ENCODE measurements at places on chromosomes 12 and 14. TPM values are rescaled to one million over a fixed set of nuclear protein-coding genes. Genes with fewer than 3 reads are reported as not detected.

DNA sequence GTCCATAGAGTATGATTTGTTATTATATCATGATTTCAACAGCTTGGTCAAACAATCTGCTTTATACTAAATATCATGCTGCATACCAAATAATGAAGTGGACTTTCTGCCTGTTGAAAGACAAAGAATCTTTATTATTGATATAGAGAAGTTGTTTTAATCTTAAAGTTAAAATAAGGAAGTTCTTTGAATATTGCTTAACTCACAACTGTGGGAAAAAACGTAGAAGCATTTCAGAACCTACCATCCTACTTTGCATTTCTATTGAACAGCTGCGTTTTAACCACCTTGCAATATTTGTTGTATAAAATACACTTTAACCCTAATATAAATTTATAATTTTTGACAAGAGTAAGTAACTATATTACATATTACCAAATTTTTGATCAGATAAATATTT is 22.9 kb upstream of the ARL1 start:
- DNase-seq: no peak
- no peak overlapping the region for H3K4me3 ChIP-seq
- H3K27ac ChIP-seq: no peak overlapping the region
- H3K4me1 ChIP-seq: no peaks in the 10 kb centered on the region

- H3K4me3 ChIP-seq: no peak overlapping the region
- H3K27ac ChIP-seq: peak overlapping the region; percentile 92
These were observed 142.1 kb downstream of the MED13L start for GRCh38 chr12:116135209-116135930.

Gene PMCH
- 1.4 TPM for total RNA-seq

Gene ERP27
- total RNA-seq: 8.5 TPM

Gene HOXC12
- not detected for total RNA-seq

Data from activated CD4-positive, alpha-beta memory T cell treated with anti-CD3 and anti-CD28 coated beads, Interleukin-2, amount 10 ng/mL, durations not matched to agents 7 days and 5 days (primary cell).